ENCODE measurements at places on chromosomes 5 and 9. TPM values are rescaled to one million over a fixed set of nuclear protein-coding genes. Genes with fewer than 3 reads are reported as not detected.

The HTR4 gene
- not detected for total RNA-seq

The IFNB1 gene
- total RNA-seq = 0.30 TPM

The PNPLA7 gene
- 0.59 TPM for total RNA-seq

The KLF9 gene
- 27.9 TPM for total RNA-seq

The MEIKIN gene
- total RNA-seq = not detected

The BARX1 gene
- not detected for total RNA-seq

The LCN15 gene
- not detected for total RNA-seq

The FBP2 gene
- not detected for total RNA-seq

The RFESD gene
- 0.59 TPM for total RNA-seq

The HSPB3 gene
- not detected for total RNA-seq

The GRAMD2B gene
- 17.8 TPM for total RNA-seq

The PCAT7 gene
- 0.30 TPM for total RNA-seq

The TLR4 gene
- total RNA-seq = 0.30 TPM

The OR1L6 gene
- total RNA-seq = not detected

The NR5A1 gene
- total RNA-seq = not detected

The C9orf50 gene
- total RNA-seq = not detected

The ARID3C gene
- total RNA-seq = not detected

The CDKN2B gene
- total RNA-seq = 74.0 TPM

The CRB2 gene
- total RNA-seq = not detected

The PDCD1LG2 gene
- total RNA-seq = 8.3 TPM

The TLE1 gene
- total RNA-seq = 30.6 TPM

The OLFML2A gene
- 2.1 TPM for total RNA-seq

The RASEF gene
- total RNA-seq = 0.28 TPM

The NKD2 gene
- not detected for total RNA-seq

The TESK1 gene
- 11.9 TPM for total RNA-seq
